ENCODE measurements at places on chromosomes 7 and 10.

- no peak for DNase-seq
These were observed 9.9 kb upstream of the SRRM3 start for GRCh38 chr7:76191783-76192240.

DNA sequence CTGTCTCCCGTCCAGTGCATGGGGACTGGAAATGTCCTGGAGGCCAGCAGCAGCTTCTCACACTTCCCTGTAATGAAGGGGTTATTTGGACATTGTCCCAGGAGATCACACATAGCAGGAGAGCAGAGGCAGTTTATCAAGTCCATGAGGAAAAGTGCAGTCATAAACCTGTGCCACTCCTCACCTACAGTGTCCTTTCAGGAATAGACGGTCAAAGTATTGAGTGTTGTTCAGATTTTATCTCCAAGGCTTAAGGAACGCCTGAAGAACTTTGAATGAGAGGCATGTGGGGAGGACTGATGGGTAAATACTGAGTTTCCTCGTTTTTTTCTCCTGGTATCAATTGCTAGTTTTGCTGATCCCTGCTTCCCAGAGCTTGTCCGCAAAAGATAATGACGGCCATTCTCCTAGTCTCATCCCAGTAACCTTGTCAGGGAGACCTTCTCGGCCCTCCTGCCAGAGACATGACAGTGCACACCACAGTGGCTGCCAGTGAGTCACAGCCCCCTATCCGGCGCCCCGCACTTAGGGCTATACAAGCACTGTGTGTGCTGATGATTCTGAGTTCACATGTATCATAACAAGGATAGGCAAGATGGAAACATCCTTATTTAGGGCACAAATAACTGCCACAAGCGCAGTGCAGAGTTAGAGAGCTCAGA, 495.5 kb upstream of the MGMT start:
- no peak for DNase-seq

- DNase-seq = no peak
These were observed 577.9 kb downstream of the IPMK start for GRCh38 chr10:57689596-57690297.

DNA sequence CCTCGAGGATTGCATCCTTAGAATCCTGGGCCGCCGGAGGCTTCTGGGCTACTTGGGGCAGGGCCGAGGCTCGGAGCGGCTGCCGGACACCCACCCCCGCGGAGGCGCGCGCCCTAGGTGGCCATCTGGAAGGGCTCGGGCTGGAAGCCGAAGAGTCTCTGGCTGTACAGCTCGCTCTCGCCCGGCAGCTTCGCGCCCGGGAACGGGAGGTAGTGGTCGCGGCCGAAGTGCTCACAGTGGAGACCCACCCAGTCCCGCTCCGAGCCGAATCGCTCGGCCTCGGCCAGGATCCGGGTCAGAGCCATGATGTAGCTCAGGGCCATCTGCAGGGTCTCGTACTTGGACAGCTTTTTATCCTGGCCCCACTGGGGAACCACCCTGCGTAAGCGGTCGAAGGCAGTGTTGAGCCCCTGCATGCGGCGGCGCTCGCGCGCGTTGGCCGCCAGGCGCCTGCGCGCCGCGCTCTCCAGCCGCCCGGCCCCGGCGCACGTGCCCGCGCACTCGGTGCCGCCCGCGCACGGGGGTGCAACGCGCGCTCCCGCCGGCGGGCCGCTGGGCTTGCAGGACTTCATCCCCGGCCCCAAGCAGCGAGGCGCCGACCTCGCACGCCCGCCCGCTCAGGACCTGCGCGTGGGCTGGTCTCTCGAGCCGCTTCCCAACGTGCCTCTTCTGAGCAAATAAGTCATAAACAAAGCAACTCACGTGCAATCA, 652 bp downstream of the ATOH7 start:
- no peak for DNase-seq

DNA sequence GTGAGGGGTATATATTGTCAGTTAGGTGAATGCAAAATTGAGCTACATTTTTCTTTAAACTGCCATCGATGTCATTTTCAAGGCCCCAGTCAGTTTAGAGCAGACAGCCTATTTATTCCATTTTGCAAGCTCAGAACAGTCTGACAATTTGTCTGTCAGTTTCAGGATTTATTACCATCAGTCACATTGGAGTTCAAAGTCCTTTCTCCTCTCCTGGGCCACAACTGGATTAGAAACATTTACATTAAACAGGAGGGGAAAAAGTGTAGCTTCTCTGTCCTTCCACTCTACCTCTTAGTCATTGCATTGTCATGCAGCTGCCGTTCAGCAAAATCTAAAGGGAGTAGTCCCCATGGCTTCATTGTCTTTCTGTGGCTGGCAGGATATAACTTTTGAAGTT, 3.5 kb upstream of the GHITM start:
- no peak for DNase-seq

- no peak for DNase-seq
These were observed 25.2 kb downstream of the AOC1 start for GRCh38 chr7:150877536-150877935.

DNA sequence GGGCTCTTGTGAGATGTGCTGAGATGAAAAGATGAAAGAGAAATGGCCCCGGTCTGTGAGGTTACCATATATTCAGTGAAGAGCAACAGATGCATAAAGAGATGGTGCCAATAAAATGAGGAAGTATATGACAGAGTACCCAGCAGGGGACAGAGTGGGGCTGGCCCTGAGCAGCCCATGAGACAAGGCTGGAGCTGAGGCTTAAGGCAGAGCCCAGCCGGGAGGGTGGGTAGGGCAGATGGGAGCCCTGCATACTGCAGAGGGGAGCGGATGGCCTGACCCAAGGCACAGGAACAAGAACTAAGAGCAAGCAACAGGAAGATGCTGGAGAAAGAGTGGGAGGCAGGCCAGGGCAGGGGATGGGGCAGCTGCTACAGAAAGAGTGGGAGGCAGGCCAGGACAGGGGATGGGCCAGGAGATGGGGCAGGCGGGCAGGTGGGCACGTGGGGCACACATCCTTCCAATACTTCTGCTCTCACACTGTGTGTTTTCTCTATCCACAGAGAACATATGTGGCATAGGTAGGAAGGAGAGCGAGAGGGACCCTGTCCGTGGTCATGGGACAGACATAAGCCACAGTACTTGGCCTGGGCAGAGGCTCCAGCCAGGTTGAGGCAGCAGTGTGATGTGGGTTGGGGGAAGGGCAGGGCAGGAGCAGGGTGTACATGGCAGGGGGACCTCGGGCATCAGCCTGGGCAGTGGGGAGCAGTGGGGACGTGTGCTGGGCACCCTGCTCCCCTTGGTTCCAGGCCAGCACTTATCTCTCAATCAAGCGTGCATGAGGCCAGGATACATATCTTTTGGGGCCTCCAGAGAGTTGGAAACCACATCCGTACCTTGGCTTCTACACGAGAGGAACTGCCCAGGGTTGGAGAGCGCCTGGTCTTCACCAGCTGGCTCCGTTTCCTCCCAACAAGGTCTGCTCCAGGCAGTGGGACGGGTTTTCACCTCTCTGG, 91.6 kb upstream of the IKZF1 start:
- DNase-seq = no peak

DNA sequence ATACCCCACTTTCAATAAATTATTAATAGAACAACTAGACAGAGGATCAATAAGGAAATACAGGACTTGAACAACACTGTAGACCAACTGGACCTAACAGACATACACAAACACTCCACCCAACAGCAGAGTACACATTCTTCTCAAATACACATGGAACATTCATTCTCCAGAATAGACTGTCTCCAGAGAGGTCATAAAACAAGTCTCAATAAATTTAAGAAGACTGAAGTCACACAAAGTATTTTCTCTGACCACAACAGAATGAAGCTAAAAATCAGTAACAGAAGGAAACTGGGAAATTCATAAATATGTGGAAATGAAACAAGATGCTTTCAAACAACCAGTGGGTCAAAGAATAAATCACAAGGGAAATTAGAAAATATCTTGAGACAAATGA, 119.8 kb downstream of the SMURF1 start:
- no peak for DNase-seq

DNA sequence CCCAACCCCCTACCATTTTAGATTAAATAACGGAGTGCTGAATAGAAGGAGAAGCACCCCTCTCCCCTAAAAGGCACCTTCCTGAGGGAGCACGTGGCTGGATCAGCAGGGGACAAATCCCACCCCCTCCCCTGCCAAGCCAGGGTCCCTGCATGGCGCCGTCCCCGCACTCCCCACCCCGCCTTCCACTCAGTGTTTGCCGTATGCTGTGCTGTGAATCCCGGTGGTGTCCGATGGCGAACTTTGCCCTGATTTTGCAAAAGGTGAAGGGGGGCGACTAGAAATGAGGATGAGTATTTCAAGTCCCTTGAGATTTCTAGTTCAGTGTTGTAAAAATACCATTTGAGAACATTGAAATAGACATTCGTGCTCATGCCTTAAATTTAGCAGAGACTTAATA, 83.5 kb upstream of the SH2B2 start:
- DNase-seq = no peak

DNA sequence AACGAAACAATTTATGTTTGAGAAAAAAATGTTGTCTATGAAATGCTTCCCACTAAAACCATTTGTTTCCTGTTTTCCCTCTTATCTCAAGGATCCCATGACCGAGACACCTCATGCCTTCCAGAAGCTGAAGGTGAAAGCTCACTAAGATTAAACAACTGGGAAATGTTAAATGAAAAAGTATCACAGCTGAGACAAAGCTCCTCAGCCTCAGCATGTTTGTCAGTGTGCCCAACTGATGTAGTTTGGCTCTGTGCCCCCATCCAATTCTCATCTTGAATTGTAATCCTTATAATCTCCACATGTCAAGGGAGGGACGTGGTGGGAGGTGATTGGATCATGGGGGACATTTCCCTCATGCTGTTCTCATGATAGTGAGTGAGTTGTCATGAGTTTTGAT, 327.3 kb downstream of the HTR7 start:
- DNase-seq = no peak

DNA sequence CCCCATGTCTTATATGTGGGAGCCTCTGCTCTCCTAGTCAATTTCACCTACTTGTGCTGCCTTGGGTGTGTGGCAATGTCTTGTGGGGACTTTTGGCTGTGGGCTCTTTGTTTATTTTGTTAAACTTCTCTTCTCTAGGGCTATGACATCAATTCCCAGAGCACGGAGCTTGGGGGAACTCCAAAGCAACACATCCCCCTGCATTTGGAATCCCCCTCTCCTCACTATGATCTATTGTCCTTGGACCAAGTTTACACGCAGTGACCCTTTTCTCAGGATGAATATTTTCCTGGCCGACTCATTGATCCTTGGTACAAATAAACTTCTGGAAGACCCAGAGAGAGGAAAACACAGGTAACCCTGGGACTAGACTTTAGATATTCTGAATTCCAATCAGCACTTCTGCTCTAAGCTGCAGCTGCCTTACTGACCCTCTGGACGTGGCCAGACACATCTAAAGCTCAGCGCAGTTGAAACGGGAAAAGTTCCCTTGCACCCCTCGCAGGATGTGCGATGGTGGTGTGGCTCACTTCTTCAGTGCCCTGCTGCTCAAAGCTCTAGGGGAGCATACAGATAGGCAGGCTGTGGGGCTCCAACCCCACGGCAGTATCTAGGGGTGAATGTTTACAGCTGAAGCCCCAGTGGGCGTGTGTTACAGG, 110.8 kb downstream of the TMEM178B start:
- DNase-seq = no peak

- no peak for DNase-seq
These were observed 1.3 kb upstream of the GRB10 start for GRCh38 chr7:50783801-50784507.
